Fibroblast of villous mesenchyme (primary cell): ENCODE measurements at places on chromosomes 5 and 9. TPM values are rescaled to one million over a fixed set of nuclear protein-coding genes. Genes with fewer than 3 reads are reported as not detected.

The ARHGEF28 gene
- total RNA-seq = 34.1 and 40.2 TPM in 2 replicates

The C9orf50 gene
- total RNA-seq = 0.32 TPM in 1 of 2 replicates, not detected in the other

The CATSPER3 gene
- under 0.01 TPM in 1 of 2 replicates, not detected in the other for total RNA-seq

The SIL1 gene
- 53.5 and 57.0 TPM in 2 replicates for total RNA-seq

The TMC1 gene
- total RNA-seq = under 0.01 and 1.3 TPM in 2 replicates

The FRMPD1 gene
- under 0.01 TPM in 1 of 2 replicates, not detected in the other for total RNA-seq

The ABCA2 gene
- 14.7 and 15.5 TPM in 2 replicates for total RNA-seq

The RNF180 gene
- 5.5 and 5.6 TPM in 2 replicates for total RNA-seq

The PTGER4 gene
- 4.3 and 8.7 TPM in 2 replicates for total RNA-seq

The SAPCD2 gene
- total RNA-seq = 5.2 TPM in 2 replicates

The ACOT12 gene
- total RNA-seq = not detected in 2 replicates

The NEUROG1 gene
- total RNA-seq = not detected in 2 replicates

DNA sequence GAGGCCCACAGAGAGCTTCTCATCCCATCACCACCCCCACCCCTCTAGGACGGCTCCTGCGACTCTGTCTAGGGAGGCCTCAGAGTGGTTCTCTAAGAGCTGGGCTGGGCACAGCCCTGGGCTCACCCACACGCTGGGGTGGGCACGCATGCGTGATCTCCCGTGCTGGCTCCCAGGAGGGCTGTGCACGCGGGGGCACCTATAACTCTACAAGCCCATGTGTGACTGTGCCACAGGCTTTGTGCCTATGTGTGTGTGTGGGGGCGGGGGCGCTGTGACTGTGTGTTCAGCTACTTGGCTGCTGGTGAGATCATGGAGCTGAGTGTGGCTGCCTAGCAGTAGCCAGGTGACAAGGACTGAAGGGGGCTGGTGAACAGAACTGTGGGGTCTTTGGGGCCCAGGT lies 32.2 kb downstream of the NDUFA8 start:
- no peak for DNase-seq

DNA sequence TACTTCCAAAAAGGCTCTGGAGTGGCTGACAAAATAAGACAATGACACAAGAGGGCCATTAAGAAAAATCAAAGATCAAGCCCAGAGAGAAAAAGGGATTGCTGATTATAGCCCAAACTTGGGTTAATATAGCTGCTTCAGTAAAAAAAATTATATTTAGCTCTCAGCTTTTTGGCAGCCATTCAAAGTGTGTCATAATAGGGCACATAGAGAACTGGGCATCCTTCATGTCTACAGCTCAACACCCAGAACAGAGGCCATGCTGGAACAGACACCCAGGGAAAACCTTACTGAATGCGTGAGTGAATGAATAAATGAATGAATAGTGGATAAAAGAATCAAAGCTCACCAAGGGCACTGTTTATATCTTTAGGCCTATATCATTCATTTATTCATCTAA lies 110.1 kb downstream of the SLIT3 start:
- no peak for DNase-seq

- peak; percentile 97 for DNase-seq
Measured at GRCh38 chr5:168317521-168318147, 26.2 kb downstream of the WWC1 start.

GRCh38 chr5:132354381-132355139 lies 14.9 kb upstream of the SLC22A5 start:
- no peak for DNase-seq

DNA sequence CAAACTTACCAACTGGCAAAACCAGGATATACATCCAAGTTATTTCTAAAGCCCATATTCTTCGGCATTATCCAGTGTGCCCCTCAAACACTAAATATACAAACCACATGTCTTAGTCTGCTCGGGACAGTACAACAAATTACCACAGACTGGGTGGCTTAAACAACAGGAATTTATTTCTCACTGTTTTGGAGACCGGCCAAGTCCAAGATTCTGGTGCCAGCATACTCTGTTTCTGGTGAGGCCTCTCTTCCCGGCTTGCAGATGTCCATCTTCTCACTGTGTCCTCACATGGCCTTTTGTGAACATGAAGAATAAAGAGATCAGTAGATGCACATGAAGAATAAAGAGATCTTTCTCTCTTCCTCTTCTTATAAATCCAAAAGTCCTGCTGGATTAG lies 12.9 kb upstream of the SLCO6A1 start:
- no peak for DNase-seq

DNA sequence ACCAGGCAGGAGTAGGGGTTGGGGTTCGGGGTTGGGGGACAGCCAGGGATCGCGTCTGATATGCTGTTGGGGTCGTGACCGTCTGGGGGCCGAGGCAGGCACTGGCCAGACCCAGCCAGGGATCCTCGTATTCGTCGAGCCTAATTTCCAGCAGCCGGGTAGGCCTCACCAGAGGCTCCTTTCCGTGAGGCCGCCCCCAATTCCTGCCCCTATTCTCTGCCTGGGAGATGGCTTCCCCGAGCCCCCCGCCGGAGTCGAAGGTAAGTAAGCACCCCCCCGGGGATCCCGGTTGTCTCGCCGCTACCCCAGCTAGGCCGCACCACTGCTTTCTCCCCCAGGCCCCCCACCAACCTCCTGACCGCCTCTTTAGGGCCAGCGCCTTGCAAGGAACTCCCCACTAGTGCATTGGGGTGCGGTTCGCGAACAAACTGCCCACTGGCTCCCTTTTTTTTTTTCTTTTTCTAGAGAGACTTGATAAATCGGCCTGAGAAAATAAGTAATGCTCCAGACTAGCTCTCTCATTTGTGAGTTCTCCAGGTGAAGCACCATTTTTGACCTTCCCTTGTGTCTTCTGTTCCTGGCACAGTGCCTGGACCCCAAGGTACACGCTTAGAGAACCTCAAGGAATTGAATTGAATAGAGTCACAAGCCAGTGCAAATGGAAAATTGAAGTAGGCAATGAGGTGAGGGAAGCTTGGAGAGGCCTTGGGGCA lies 435 bp downstream of the ZNF189 start:
- peak; percentile 40 for DNase-seq

GRCh38 chr9:121738968-121739367 lies 87.5 kb downstream of the DAB2IP start:
- no peak for DNase-seq

DNA sequence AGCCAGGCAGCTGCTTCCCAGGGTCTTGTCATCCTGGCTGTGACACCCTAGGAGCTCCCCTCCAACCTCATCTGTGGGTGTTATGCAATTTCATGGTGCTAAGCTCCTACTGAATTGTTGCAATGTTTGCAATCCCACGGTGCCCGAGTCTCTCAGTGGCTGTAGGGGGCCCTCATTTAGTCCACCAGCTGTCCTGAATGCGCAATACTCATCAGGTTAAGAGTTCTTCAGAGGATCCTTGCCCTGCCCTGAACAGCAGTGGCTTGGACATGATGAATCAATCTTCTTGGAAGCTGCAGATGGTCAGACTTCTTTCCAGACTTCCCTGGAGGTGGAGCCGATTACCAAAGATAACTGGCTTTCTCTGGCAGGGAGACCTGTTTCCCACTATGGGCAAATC lies 584.1 kb downstream of the CCDC171 start:
- peak; percentile 89 for DNase-seq

- DNase-seq = no peak
Measured at GRCh38 chr5:114948986-114949621, 220.6 kb downstream of the TRIM36 start.

DNA sequence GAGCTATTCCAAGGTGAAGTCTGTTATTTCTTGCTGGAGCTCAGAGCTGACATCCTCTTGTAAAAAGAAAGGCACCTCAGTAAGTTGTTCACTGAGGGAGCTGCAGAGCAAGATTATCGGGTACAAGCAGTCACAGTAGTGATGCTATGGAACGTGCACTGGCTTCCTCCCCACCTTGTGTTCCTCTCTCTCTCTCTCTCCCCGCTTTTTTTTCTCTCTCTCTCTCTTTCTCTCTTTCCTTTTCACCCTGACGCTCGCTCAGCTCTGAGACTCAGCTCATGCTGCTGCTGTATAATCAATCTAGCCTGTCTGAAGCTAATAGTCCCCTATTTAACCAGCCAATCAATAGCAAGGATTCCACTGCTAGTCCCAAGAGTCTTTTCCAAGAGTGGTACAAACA lies 587.6 kb upstream of the CDH18 start:
- DNase-seq = no peak

DNA sequence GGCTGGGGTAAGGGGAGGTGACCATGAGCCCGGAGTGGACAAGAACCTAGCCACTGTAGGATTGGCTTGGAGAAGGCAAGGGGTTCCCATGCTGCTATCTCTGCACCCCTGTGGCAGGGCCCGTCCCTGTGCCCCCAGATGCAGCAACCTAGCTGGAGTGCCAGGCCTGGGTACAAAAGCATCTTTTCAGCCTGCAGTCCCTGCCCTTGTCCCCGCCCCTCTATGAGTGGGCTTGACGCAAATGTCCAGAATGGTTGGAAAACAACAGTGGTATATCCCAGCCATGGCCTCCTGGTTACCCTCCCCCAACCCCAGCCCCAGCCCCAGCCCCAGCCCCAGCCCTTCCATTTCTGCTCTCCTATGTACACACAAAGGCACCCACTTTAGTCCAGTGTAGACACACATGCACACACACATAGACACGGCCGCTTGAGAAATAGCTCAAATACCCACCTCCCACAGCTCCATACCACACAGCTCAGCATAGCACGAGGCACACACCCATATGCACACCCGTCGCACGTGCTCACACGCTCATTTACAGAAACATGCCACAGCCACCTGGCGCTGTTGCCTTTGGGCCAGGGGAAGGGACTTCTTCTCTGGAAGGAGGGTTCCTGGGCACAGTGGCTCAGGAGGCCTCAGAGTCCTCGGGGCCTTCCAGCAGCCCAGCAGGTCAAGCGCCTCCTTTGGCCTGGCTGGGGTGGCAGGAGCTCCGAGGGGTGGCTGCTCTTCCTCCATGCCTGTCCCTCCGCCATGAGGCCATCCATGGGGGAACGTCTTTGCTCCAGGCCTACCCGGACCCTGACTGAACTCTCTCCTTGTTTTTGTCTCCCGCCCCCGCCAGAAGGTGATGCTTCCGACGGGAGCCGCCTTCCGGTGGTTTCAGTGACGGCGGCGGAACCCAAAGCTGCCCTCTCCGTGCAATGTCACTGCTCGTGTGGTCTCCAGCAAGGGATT lies 34.1 kb downstream of the CXXC5 start:
- DNase-seq = no peak

GRCh38 chr9:109117856-109118807 lies 1.6 kb downstream of the TMEM245 start:
- DNase-seq = peak; percentile 99

DNA sequence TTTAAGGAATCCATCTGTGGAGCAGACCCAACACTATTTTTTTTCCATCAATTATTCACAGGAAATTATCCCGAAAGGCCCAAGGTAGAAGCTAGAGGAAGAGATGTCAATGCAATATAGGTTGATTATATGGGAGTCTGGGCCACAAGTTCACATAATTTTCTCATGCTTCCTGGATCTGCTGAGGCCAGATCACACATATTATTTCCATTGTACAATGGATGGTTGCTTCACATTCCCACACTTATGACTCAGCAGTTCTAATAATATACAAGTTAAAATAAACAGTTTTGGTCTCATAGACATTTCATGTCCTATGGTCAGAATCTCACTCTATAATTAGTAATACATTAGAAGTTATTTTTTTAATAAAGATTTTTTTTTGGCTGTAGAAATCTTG lies 66.0 kb upstream of the PTPRD start:
- DNase-seq = peak; percentile 0
